Activated naive CD8-positive, alpha-beta T cell treated with anti-CD3 and anti-CD28 coated beads, Interleukin-2, amount 50 U/mL, for 16 hours (primary cell): ENCODE measurements at places on chromosomes 13 and 19.

GRCh38 chr13:51331354-51331861, 8.1 kb upstream of the SERPINE3 start:
- DNase-seq = no peak

- DNase-seq = no peak
These were observed 16.8 kb downstream of the SPC24 start for GRCh38 chr19:11138601-11139300.

DNA sequence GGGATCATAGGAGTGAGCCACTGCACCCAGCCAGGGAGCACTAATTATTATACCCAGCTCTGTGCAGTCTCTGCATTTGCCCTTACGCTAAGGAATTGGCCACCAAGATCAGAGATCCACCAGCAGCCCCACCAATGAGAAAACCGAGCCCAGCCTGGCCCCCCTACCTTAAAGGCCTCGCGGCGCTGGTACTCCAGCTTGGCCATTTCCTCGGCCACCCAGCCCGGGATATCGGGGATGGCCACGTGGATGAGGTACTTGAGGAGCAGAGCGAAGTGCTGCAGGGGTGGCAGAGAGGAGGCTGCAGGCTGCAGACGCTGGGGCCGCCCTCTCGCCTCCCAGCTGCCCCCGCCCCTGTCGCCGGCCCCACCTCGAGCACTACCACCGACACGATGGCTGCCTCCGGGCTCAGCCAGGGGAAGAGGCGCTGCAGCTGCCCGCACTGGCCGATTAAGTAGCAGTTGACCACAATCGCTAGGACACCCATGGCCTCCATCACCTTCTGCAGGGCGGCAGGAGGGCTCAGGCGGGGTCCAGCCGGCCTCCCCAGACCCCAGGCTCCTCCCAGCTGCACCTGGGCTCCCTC, 7.5 kb downstream of the ANO8 start:
- DNase-seq = no peak

DNA sequence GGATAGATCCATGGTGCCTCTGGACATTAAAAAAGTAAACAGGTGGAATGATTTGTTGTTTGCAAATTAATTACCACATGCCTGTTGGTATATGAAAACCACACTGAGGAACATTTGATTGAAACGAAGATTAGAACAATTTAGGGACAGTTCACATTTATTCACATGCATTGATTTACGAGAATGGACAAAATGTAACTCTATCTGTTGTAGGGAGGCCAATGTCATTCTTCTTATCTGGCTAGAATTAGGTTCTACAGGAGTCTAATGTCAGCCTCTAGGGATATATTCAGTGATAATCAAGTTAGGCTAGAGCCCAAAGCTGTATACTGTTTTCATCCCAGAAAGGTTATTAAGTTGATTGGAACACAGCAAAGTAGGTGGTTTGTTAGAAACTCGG, 125.4 kb downstream of the COL4A2 start:
- DNase-seq = no peak

DNA sequence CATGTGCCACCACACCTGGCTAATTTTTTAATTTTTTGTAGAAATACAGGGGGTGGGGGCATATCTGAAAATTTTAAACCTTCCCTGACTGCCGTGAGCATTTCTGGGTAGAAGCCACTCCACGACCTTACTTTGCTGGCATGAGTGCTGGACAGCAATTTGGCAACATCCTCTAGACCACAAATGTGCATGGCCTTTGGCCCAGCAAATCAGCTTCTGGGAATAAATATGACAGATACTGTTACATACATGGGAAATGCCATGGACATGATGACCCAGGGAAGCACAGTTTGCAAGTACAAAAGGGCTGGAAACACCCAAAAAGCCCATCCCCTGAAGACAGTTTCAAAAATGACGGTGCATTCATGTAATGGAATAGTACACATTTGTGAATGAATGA, 3.2 kb upstream of the PVR start:
- DNase-seq = no peak
